ENCODE measurements at places on chromosomes 7 and 10.

DNA sequence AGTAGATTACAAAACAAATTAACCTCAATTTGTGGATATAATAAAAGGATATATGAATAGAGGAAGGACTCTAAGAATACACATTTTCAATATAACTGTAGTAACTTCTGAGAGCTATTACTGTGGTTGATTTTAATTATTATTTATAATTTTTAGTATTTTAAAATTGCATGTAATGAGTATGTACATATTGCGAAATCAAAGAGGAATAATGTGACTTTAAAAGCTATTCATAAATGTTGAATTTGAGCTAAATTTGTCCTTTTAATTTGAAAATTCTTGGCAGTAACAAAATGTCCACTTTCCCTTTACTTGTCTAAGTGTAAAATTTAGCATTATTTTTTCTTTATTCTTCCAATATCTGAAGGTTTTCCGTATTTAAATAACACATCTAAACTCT is 750.6 kb upstream of the PCDH15 start:
- H3K4me3 ChIP-seq: no peak overlapping the region
- no peaks in the 10 kb centered on the region for H3K27me3 ChIP-seq
- H3K4me1 ChIP-seq: no peaks in the 10 kb centered on the region
- H3K36me3 ChIP-seq: no peaks in the 10 kb centered on the region

- no peaks in the 10 kb centered on the region for H3K4me1 ChIP-seq
- H3K4me3 ChIP-seq: no peak overlapping the region
- DNase-seq: no peak
Observed at GRCh38 chr10:16856092-16856491, 38.9 kb upstream of the RSU1 start.

- no peaks in the 10 kb centered on the region for H3K4me1 ChIP-seq
- DNase-seq: no peak
- no peak overlapping the region for H3K4me3 ChIP-seq
Observed at GRCh38 chr10:96992721-96993120, 160.6 kb downstream of the LCOR start.

GRCh38 chr7:122291189-122291588 is 13.4 kb downstream of the FEZF1 start:
- H3K4me3 ChIP-seq: no peak overlapping the region
- no peaks in the 10 kb centered on the region for H3K4me1 ChIP-seq
- no peaks in the 10 kb centered on the region for H3K36me3 ChIP-seq
- H3K27ac ChIP-seq: no peak overlapping the region
- no peak for DNase-seq

DNA sequence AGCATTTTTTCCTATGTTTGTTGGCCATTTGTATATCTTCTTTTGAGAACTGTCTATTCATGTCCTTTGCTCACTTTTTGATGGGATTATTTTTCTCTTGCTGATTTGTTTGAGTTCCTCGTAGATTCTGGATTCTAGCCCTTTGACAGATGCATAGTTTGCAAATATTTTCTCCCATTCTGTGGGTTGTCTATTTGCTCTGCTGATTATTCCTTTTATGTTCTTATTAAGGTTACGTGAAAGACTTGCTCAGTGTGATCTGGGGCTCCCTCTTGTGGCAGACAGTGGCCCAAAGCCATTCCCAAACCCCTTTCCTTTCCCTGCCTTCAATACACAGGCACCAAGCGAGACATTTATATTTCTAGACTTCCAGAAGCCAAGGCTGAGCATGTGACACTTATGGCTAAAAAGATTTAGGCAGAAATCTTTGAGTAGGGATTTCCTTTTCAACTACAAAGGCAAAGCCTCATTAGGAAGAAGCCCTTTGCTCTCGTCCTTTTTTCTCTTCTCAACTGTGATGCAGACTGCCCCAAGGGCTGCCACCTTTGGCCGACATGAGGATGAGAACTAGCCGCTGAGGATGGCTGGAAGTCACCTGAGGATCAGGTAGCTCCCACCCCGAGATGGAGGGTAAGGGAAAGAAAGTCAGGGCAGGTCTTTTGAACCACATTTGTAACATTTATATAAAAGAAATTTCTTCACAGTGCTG is 23.6 kb downstream of the ST8SIA6 start:
- peaks cover 43% of the 10 kb centered on the region for H3K4me1 ChIP-seq
- no peak overlapping the region for H3K4me3 ChIP-seq
- DNase-seq: peak; percentile 89
- H3K36me3 ChIP-seq: peaks cover 3% of the 10 kb centered on the region
- peak overlapping the region; percentile 27 for H3K27ac ChIP-seq

All from K562 (cell line).